ENCODE measurements at places on chromosomes 2 and 18.

DNA sequence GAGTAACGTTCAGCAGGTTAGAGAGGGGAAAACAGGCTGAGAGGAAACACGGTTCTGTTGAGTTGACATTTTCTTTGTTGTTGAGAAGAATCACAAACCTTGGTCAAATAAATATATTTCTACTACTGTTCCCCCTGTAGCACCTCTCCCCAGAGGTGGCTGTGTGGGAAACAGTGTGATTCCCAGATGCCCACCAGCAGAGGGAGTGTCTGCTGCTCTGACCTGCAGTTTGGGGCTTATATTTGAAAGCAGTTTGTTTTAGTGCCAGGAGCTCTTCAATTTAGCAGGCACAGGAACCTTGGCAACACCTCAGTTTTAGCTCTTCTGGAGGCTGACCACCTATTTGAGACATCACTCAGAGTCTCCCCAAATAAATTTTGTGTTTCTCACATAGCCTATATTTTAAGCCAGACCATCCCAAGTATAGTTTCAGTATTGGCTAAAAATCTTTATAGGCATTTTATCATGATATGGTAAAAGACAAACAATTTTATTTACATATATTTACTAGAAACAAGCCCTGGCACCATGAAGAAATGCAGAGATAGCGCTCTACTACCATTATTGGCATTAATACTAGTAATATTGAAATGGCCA is 75.7 kb downstream of the PIK3C3 start:
- DNase-seq = peak; percentile 16

DNA sequence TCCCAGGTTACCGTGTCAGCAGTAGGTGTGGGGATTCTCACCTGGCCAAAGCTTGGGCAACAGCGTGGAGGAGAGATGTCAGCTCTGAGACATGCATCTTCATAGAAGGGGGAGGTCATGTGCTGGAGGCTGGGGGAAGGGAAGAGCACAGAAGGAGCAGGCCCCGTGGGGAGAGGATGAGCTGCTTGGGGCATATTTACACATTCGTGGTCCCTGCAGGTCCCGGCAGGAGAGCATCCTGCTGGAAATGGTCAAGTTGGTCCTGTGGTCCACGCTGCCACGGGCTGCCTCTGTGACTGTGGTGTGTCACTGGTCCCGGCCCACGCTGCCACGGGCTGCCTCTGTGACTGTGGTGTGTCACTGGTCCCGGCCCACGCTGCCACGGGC is 195.1 kb upstream of the TWIST2 start:
- DNase-seq = no peak

DNA sequence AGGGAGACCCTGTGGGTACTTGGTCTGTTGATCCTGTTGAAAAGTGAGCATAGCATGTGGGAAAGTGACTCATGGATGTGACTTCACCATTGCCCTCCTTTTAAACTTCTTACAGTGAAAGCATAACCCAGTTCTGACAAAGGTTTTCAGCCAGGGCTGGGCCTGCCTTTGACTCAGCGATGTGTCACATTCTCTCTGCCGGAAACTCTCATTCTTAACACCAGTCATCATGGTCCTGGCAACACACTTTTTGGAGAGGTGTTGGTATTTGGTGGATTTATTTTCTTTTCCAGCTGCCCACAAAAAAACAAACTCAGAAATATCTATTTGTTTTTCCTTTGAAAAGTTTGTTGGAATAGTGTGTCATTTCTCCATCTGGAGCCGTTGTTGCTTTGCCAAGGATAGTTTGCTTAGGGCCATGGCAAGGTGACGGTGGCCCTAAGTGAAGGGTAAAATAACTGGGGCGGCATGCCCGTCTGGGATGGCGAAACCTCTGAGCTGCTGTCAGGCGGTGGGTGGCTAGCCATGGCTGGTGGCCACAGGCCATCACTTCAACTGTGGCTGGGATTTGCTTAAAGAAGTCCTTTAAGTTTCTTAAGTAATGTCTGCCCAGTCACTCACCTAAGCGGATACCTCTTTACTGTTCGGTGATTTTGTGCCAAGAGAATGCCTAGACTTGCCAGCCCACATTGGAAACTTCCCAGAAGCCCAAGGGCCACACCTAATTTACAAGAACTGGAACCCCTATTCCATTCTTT is 123.3 kb downstream of the LTBP1 start:
- DNase-seq = peak; percentile 48

DNA sequence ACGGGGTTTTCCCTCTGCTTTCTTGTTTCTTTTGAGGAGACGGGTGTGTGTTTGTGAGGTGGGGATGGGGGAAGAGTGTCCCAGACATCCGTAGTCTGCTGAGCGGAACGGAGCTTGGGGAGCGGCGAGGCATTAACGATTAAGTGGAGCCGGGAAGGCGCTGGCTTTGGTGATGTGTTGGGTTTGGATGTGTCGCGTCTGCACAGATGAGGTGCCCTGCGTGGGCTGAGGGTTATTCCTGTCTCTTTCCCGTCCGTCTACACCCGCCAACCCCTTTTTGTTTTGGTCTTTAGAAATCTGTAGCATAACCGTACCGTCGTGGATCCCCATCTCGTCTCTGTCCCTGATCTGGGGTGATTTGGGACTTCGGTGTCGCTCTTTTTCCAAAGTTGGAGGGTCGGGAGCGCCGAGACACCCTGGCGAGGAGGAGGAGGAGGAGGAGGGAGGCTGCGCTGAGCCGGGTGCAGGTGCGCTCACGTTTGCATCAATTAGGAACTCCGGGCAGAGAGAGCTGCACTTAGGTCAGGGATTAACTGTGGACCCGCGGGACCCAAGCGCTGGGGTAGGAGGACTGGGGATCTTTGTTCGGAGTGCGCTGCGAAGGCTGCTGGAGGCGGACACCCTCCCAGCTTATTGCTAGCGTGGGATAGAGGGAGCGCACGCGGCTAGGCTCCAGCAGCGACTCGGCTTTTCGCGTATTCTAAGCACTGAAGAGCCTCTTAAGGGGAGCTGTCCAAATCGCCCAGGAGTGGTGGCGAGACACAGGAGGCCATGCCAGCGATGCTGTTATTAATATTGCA is 720.3 kb downstream of the DPP10 start:
- DNase-seq = no peak

DNA sequence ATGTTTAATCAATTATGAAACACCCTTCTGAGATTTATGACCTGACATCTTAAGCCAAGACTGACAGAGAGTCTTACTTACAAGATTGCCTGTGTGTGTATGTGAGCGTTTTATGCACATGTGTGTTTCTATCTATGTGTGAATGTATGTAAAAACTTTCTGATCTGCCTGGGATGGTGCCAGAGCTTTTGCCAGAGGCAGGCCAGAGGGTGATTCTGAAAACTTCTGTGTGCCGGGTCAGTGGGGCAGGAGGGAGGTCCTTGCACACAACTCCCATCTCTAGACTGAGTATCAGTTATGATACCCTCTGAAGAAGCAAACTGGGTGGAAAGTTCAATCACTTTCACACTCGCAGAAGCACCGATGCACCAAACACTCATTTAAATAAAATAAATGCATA is 335.0 kb upstream of the NT5C1B start:
- DNase-seq = no peak

DNA sequence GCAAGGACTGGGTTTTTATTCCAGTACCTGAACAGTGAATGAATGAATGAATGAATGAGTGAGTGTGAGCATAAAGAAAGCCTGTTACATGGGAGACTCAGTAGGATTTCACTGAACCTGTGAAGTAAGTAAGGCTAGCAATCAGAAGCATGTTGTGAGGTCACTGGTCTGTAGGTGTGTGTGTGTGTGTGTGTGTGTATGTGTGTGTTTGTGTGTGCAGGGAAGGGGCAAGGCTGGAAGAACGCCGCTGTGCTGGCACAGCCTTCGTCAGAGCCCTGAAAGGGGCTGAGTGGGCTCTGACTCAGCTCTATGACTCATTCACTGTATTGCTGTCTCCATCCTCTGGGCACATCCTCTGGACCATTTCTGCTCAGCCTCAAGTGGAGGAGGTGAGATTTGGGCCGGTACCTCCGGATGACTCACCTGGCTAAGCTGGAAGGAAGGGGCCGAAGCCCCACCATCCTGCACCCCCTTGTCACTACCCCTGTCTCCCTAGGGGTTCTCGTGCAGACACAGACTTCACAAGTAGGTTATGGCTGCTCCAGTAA is 51.4 kb upstream of the MRPL33 start:
- peak; percentile 54 for DNase-seq

DNA sequence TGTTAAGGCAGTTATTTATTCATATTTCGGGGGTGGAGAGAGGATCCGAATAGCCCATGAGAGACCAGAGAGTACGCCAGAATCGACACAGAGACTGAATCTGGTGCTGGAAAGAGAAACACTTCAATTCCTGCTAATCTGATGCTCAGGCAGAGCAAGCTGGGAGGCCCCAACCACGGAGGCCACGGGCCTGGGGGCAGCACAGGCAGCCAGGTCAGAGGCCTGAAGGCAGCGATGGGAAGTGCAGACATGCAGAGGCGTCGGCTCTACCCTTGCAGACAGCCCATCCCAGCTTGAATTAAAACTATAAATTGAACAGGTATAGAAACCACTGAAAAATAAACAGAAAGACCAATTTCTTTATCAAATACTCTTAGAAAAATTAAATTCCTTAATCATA is 50.6 kb downstream of the PXDN start:
- DNase-seq = no peak

DNA sequence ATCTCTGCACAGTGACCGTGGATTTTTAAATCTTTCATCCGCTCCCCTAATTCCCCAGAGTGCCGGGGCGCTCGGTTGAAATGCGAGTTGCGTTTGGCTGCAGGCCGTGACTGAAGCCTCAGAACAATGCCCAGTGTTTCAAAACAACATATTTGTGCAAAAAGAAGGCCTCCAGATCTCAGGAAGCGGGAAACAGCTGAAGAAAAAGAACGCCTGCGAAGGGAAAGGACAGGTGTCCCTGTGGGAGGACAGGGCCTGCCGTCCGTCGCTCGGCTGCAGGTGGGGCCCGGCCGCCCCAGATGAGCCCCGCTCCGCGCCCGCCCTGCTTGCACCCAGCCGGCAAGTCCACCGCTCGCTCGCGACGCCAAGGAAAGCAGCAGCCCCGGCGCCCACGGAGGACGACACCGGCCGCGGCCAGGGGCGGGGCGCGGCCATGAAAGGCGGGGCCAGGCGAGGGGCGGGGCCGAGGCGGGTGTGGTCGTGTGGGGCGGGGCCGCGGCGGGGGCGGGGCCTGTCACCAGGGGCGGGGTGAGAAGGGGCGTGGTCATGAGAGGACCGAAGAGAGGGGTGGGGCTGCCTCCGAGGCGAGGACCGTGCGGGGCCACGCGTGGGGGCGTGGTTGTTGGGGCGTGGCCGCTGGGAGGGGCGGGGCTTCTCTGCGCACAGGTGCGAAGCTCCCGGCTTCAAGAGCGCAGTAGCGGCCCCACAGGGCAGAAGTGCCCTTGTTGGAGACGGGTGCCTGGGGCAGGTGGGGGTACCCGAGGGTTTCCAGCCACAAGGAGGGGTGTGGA is 17.6 kb upstream of the BOK start:
- no peak for DNase-seq

DNA sequence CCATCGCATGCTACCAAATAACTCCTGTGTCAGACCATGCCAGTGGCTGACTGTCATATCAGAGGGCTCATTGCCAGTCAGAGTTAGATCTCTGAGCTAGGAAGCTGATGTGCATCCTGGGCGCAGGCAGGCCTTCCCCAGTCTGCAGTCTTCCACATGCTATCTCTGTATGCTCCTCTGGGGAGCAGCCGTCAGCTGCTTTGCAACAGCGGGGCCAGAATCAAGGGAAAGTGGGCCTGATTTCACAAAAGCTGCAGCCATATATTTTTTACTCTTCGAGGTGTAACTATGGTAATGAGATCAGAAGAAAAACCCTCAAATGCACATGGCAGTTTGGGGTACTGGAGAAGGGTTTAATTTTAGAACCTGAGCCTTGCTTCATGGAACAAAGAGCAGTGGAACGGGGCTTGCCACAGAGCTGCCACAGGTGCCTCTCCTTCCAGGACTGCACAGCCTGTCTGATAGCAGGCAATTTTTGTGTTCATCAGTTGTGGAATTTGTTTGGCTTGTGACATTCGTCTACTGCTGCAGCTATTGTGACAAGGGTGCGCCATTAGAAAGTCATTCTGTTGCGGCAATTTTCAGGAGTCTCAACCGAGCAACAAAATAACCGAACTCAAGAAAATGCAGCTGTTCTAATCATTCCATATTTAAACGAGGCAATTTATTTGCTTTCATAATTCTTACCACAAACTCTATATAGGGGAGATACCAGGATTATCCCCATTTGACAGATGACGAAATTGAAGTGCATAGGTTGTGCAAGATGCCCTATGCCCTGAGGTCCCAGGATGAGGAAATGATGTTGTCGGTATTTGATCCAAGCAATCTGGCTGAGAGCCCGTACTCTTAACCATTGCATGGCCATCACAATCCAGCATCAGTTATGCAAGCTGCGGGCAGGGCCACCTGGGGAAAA is 109.6 kb upstream of the CYRIA start:
- peak; percentile 41 for DNase-seq

DNA sequence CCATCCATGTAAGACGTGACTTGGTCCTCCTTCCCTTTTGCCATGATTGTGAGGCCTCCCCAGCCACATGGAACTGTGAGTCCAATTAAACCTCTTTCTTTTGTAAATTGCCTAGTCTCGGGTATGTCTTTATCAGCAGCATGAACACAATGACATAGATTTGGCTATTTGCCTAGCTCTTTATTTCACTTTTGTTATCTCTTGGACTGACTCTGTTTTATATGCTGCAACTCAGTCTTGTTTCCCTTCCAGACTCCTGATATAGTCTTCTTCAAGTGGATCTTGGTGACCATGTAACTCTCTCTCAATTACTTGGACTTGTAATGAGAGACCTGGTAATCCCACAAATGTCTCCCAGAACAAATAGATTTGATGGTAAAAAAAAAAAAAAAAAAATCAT is 627.6 kb downstream of the CCDC85A start:
- DNase-seq = no peak

- peak; percentile 100 for DNase-seq
These were observed 64.3 kb upstream of the ACSL3 start for GRCh38 chr2:222796413-222797103.

DNA sequence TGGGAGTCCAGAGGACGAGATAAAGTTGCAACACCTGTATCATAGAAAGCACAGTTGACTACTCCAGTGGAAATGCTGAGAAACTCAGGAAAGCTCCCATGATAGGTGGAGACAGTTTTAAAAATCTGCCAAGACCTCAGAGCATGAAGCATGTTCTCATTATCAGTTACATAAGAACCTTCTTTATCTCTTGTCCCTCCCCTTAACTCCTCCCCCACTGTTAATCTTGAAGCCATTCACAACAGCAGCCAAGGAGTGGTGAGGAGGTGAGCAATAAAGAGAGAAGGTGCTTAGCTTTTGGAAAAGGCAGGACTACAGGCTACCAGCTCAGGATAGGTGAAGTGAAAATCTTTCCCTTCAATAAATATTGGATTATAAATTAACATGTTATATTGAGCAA is 657.9 kb downstream of the NYAP2 start:
- DNase-seq = no peak

- DNase-seq = no peak
These were observed 283.0 kb downstream of the RND3 start for GRCh38 chr2:150204451-150204850.

DNA sequence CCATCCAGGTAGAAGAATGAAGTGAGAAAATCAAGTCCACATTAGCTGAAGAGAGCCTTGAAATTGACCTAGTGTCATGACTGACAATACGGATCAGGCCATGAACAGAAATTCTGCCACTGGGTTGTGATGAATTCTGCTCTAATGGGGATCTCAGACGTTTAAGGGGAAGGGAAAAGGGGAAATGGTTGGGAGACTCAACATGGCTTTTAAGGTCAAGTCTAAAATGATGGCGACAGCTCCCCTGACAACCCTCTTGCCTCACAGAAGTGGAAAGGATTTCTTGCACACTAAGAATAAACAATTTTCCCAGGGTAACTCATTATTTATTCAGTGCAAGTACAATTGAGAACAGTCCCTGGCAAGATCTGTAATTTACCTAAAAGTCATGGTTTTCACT is 302.5 kb upstream of the ACVR2A start:
- no peak for DNase-seq

GRCh38 chr2:199951023-199951422 is 4.3 kb downstream of the TYW5 start:
- no peak for DNase-seq
